ENCODE measurements at places on chromosomes 3 and 15.

GRCh38 chr3:47004369-47005211, 25.1 kb downstream of the NBEAL2 start:
- no peak for DNase-seq

DNA sequence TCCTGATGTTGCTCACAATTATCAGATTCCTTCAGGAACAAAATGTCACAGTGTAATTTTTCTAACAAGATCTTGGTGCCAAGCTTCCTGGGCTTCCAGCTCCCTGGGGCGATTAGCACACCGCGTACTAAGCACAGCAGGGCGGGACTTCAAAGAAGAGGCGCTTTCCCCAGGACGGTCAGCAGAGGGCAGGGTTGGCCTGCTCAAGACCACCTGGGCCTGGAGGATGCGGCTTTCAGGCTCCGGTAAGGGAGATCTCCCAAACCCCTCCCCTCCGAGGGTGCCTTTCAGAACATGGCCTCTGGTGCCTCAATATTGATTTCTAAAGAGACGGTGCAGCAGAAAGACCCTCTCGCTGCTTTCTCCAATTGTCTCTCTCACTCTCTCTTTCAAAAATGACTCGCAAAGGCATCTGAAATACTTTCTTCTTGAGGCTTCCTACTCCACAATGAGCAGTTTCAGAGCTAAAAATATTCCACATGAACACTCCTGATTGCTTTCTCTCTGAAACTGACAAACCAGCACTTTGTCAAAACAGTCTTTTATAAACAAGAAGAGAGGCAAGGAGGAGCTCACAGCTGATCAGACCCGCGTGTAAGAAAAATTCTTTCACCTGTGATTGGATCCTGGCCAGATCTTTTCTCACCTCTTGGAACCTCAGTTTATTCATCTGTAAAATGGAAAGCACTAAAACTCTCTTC, 154.0 kb downstream of the ADAMTS9 start:
- DNase-seq = peak; percentile 57

GRCh38 chr15:97410897-97411575, 549.5 kb upstream of the ARRDC4 start:
- no peak for DNase-seq

DNA sequence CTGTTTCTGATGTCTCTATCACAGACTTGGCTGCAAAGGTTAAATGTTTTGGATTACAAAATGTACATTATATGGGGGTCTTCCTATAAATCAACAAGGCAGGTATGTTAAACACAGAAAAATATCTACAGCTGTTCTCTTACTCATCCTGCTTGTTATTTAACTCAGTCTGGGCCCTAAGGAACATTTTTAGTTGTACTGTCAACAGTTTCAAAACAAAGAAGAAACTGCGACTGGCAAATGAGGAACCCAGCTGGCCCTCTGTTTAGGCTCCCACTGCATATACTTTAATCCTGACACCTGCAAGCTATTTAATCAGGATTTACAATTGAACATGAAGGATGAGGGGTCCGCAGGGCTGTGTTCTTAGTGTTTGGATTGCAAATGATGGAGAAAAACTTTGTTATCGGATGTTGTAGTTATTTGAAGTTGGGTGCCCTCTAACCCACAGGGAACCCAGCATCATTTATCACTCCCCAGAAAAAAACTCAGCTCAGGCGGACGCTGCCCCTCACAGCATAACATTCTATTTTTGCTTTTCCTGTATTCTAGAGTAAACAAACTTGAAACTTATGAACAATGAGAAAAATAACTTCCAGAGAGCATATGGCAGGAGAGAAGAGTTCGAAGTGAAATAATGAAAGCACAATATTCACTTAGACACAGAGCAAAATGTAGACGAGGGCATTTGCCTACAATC, 91.2 kb downstream of the POLR2M start:
- DNase-seq = no peak

DNA sequence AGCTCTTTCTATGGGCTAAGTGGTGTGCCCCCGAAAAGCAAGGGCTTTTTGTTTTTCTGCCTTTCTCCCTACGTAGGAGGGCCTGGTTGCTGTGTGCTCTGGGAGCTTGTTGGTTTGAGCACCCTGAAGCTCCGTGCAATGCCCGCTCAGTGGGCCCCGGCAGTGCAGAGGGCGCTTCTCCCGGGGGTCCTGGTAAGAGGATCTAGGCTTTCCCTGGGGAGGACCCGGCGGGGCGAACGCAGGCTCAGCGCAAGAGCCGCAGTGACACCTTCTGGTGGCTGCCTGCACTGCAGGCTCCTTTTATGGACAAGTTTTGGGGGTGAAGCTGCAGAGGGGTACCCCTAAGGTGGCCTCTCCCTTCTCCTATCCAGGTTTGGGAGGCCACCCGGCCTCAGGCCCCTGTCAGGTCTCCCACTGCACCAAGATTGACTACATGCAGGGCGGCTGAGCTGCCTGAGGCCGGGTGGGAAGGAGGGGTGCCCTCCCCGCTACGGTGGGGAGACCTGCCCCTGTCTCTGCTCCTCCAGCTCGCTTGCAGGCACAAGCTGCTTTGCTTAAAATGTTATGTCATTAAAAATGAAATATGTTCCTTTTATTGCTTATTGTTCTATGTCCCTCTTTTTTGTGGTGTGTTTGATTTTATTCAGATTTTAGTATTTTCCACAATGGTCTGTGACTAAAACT, 387.9 kb downstream of the GABRG3 start:
- no peak for DNase-seq

- no peak for DNase-seq
Observed at GRCh38 chr3:89113893-89114840, 6.7 kb downstream of the EPHA3 start.

- no peak for DNase-seq
Observed at GRCh38 chr15:92670621-92671020, 15.0 kb upstream of the FAM174B start.

DNA sequence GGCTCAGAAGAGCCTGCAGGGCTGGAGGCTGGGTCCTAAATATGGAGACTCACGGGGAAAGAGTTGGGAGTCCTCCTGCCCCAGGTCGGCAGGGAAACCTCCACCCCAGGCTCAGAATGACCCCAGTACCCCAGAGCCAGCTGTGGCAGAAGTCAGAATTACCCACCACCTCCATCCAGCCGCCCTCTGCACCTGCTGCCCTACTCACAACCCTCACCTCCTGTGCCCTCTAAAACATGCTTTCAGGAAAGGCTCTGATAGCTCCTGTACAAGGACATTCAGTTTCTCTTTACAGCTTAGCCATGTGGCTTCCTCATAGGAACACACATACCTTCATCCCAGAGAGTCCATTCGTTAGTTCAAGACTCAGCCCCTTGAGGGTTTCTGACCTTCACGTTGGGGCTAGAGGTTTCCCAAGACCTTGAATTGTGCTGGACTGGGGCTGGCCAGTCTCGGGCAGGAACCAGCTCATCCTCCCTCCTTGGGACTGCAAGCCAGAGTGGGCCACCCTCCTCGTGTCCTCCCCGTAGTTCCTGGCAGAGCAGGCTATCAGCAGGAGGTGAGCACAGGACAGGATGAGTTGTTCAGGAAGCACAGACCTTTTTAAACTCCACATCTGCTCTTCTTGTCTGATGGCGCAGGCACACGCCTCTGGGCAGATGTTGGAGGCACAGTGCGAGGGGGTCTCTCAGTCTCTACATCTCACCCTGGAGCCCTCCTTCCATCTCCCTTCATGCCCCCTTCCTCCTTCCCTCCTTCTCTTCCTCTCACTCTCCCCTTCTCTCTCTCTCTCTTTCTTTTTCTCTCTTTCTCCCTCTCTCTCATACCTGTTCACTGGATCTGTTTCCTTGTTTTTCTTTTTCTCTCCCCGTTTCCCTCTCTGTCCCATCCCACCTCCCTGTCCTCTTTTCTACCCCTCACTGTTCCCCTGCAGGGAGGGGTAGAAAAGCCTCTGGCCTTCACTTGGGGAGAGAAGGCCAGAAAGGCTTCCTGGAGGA, 55.9 kb upstream of the NR2C2 start:
- DNase-seq = no peak

- peak; percentile 4 for DNase-seq
Observed at GRCh38 chr3:34696831-34697230, 898.4 kb downstream of the PDCD6IP start.

- no peak for DNase-seq
Observed at GRCh38 chr3:196398782-196399181, 33.4 kb downstream of the UBXN7 start.

DNA sequence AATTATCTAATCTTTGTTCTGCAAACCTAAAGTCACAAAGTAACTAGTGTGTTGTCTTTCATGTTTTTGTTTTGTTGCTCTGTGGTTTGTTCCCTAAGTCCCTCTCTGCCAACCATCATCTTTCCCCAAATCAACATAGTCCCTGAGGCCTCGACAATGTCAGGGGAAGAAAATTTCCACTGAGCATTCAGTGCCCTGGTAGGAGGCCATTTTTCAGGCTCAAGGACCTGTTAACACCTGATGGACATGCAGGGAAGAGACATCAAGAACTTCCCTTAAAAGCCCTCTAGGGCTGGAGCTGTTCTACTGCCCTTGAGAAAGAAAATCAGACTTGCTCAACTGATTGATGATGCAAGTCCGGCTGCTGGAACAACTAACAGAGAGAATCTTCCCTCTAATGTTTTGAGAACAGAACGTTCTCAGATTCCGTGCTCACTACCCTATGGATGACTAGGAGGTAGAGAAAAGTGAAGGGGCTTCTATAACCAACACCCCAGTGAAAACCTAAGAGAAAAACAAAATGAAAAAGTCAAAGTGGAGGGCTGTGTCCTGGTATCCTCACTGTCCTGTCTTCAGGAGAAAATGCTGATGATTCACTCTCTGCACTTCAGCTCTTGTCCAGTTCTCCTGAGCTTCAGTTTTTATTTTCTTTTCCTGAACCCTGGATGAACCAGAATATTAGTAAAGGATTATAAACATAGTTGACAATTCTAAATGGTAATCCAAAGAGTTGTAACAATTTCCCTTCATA, 373.1 kb downstream of the FOXP1 start:
- DNase-seq = no peak

GRCh38 chr3:22585911-22586310, 617.2 kb upstream of the UBE2E2 start:
- no peak for DNase-seq

- DNase-seq = peak; percentile 63
Observed at GRCh38 chr3:117706037-117706436, 996.5 kb downstream of the TUSC7 start.

GRCh38 chr3:172233474-172234277, 194.3 kb downstream of the FNDC3B start:
- no peak for DNase-seq

- DNase-seq = no peak
Observed at GRCh38 chr3:54619531-54619930, 308.3 kb downstream of the LRTM1 start.

DNA sequence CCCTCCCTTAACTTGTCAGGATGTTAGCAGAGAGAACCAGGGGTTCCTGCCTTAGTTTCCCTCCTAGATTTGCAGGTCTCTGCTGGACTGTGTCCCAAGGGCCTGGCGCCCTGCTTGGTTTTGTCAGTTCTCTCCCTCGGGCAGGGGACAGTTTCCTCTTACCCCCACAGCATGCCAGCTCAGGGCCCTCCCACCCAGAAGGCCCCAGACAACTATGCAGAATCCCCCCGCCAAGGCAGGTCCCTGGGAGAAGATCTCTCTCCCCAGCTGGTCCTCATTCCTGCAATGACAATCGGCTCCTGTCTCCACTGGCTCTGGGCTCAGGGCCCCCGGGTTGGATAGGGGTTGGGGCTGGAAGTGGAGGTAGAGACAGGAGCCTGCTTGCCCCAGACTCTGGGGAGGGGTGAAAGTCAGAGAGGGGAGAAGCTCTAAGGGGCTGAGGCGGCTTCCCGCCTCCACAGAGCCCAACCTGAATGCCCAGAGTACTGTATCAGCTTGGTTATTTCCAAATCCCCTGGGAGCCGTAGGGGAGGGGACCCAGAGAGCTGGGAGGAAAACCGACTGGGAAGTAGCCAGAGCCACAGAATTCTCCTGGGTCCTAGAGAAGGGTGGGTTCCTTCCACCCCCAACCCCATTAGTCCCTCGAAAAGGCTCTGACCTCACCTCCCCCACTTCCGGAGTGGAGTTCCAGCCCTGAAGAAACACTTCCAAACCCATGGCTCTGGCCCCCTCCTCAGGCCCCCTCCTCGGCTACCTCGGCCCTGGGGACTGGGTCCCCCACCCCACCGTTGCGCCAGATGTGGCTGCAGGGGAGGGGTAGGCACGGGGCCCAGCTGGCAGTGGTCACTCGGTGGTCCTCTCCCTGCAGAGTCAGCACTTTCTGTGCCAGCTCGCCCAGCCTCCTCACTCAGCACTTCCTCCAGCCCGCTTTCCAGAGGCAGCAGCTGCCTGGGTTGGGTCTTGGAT, 3.8 kb upstream of the LOXL1 start:
- no peak for DNase-seq

DNA sequence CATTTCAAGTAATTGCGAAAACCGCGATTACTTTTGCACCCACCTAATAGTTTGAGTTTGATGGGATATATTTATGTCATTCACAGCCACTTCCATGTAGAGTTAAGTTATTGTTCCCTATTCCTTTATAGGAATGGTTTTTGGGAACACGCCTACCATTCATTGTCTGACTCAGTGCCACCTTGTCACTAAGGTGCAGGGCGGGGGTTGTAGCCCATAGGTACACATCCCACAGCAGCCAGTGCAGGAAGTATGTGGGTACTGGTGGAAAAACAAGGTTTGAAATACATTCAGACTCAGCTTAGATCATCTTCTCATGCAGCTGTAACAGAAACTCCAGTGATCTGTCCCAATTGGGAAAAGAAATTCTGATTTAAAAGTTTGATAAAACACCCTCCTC, 48.2 kb upstream of the CFAP161 start:
- no peak for DNase-seq

- no peak for DNase-seq
Observed at GRCh38 chr3:13219902-13220296, 146.7 kb upstream of the IQSEC1 start.

DNA sequence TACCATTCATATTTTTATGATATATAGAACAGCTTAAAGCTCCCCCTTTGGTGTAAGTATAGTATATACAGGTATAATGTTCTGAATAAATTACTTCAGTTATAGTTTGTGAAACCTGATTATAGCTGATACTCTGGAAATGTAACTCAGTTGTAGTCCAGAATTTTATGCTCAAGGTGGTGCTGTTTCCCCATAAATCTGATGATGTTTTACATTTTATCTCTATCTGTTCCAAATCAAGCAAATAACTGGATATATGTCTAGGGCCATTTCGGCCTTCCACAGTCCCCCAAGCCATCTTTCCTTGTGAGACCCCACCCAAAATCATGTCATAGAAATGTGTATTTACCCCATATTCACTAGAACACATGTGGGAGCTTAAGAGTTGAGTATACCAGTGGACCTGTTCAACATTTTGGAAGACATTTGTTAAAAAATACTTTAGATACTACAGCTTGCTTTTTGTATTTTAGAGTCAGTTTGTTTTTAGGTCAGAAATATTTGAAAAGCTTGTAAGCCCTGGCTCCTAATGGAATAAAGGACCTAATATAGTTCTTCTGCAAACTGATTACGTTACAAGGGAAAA, 107.1 kb downstream of the ATG7 start:
- peak; percentile 37 for DNase-seq

Measured in HS-5 (cell line).